ENCODE measurements at places on chromosomes 5 and 9.
A peak's percentile ranks its signal among the peaks of the same experiment; 100 is the strongest.

DNA sequence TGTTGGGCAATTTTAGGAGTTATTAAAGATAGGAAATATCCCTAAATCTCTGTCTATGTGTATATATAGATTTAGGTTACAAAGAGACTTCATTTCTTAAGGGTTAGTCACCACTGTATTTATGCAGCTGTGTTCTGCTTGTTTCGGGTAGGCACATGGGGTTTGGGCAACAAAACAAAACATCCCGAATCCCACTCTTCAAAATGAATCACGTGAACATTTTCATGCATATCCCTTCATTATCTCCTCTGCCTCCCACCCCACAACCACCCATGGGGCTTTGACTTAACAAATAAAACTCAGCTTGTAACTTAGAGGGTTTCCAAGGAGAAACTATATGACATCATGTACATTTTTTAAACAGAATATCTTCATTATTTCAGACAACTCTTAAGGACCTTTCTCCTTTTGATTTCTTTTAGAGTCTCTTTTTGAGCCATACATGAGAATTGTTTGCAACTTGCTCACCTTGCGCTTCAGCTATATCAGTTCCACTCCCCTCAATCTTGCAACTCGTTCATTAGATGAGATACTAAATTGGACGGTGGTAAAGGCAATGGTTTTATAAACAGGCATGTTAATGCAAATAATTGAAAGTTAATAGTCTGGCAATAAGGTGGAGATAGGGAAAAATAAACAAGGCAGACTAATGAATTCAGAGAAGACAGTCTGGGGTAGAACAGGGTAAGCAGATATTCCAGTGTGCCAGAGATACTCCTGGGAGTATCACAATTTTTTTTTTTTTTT lies 136.7 kb downstream of the CD180 start:
- no peak for DNase-seq

DNA sequence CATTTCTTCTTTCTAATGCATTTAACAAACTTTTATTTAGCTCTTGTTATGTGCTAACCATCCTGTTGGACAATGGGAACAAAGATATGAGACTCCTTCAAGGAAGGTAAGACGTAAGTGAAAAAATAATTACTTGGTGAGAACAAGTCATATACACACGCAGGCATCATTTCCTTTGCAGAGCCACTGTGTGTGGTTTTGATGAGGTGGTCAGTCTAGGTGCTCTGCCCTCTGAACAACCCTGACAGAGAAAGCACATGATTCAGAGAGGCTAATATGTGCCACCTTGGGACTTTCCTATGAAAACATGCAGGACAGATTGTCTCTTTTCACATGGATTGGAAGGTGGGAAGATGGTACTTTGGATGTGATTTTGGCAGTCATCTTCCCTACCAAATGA lies 1162.5 kb upstream of the DMAC1 start:
- no peak for DNase-seq

GRCh38 chr9:20707708-20708107 lies 23.6 kb downstream of the FOCAD start:
- no peak for DNase-seq

DNA sequence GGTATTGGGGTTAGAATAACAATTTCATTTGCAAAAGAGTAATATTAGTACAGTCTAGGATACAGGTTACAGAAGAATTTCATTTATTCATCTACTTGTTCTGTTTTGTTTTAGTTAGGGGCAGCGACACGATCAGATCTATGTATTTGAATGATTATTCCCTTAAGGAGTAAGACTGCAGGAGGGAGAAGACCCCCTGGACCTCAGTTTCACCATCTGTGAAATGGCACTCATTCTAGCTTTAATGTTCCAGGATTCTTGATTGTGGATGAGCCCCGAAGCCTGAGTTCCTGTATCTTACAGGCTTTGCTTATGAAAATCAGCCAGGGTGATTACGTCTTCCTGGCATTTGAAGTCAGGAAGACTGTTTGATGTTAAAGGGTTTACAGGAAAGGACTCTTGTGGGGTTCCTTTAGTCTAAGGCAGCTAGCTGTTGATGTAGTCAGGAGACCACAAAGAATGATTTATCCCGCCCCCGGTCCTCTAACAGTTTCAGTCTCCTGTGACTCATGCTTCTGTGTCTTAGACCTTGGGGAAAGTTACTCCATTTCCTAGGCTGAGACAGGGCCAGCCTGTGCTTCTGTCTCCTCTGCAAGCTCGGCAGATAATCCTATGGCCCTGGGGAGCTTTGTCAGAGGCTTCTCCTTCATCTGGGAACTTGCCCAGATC lies 11.5 kb downstream of the SMIM3 start:
- peak; percentile 53 for DNase-seq

GRCh38 chr5:152593388-152593787 lies 188.3 kb upstream of the NMUR2 start:
- DNase-seq, result no peak

GRCh38 chr5:166561759-166562158 lies 1729.7 kb upstream of the WWC1 start:
- DNase-seq, result no peak

- DNase-seq, result no peak
Observed at GRCh38 chr5:178304761-178305645, 72.4 kb upstream of the PHYKPL start.

GRCh38 chr9:98287384-98287783 lies 31.9 kb upstream of the TBC1D2 start:
- DNase-seq, result no peak

GRCh38 chr9:124274738-124275137 lies 17.0 kb downstream of the NEK6 start:
- DNase-seq, result no peak

- no peak for DNase-seq
Observed at GRCh38 chr9:91160599-91161464, 200.9 kb downstream of the AUH start.

DNA sequence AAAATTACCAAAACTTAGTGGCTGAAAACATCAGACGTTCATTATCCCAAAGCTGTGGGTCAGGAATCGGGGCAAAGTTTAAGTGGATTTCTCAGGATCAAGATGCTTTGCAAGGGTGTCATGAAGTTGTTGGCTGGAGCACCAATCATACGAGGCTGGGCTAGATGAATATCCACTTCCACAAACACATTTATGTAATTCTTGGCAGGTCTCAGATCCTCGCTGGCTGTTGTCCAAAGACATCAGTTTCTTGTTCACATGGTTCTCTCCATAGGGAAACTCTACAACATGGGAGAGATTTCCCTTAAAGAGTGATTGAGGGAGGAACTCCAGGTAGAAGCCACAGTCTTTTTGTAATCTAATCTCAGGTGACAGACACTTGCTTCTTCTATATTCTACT lies 20.2 kb upstream of the CCDC192 start:
- no peak for DNase-seq

- no peak for DNase-seq
Observed at GRCh38 chr5:148858547-148858946, 32.1 kb downstream of the ADRB2 start.

DNA sequence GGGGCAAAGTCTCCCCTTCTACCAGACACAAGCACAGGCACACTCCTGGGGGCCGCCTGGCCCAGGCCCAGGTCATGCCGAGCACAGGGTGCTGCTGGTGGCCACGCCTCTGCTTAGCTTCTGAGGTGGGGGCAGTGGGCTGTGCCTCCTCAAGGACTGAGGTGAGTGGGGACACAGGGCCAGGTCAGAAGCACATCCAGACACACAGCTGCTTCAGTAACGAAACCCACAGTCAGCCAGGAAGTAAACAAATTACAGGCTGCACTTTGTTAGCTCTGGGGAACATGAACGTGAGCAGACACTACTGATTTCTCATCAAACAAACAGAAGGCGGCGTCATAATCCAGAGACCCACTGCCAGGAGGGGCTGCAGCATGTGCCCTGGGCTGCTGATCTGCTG lies 192.4 kb downstream of the HSPA4 start:
- DNase-seq, result no peak

DNA sequence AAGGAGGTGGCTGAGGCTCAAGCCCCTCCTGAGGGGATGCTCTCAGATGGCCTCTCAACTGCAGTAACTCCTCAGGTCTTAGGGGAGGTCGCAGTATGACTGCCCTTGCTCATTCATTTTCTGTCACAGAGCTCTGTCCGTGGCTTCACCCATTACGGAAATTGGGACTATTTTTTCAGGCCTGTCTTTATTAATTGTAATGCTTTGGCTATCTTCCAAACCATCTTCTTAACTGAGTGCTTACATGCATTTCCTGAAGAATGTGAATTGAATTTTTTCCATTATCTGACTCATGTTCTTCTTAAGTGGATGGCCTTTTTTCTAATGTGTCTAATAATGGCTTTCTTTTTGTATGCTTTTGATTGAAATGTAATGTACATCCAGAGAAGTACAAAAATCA lies 36.4 kb upstream of the SV2C start:
- DNase-seq, result no peak

- no peak for DNase-seq
Observed at GRCh38 chr9:20447291-20447690, 175.0 kb downstream of the MLLT3 start.

DNA sequence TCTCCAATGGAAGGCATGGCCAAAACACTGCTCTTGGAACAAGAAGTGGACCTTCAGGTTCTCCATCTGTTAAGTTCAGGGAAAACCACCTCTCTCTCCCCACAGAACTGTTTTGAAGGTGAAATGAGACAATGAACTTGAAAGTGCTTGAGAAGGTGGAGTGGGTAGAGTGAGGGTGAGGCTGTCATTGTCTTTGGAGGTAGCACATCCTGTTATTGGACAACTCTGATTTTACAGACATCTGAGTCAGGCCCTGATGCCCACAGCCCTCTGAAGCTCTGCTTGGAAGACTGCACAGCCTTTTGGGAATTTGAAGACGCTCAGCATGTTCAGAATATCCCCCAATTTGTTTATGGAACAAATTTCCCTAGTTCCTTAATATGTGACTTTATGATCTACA lies 27.6 kb upstream of the TEX48 start:
- DNase-seq, result no peak

- no peak for DNase-seq
Observed at GRCh38 chr5:168317521-168318147, 26.2 kb downstream of the WWC1 start.

DNA sequence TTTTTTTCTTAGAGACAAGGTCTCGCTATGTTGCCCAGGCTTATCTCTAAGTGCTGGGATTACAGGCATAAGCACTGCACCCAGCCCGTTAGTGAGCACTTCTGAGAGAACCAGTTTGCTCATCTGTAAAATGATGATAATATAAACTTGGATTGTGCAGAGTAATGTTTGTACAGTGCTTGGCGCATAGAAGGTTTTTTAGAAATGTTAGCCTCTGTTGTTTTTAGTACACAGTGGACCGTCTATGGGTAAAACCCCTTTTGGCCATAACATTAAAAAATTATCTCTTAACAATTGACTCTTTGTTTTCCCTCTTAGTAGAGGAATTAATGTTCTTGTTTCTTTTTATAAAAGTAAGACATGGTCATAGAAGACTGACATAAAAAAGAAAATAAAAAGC lies 202.1 kb downstream of the PCSK5 start:
- DNase-seq, result no peak

GRCh38 chr5:57986761-57987341 lies 473.0 kb downstream of the PLK2 start:
- no peak for DNase-seq

DNA sequence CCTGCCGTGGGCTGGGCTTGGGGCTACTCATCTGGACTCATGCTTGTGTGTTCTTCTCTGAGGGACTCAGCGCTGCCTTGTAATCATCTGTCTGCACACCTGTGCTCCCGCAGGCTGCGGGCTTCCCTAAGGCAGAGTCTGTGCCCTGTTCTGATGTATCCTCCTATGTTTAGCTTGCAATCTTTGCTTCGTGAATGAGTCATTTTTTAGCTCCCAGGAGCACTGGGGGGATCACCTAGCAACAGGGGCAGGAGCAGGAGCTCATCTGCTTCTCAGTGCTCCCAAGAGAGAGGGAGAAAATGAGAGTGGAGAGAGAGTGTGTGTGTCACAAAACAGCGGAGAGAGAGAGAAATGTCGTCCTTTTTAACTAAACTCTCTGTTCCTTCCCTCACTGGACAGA lies 202.4 kb upstream of the ZNF618 start:
- no peak for DNase-seq

- DNase-seq, result no peak
Observed at GRCh38 chr9:132488626-132489025, 78.6 kb downstream of the CFAP77 start.

GRCh38 chr9:96031366-96031824 lies 155.9 kb downstream of the ERCC6L2 start:
- no peak for DNase-seq

- DNase-seq, result no peak
Observed at GRCh38 chr5:170067152-170067551, 38.5 kb upstream of the FOXI1 start.

DNA sequence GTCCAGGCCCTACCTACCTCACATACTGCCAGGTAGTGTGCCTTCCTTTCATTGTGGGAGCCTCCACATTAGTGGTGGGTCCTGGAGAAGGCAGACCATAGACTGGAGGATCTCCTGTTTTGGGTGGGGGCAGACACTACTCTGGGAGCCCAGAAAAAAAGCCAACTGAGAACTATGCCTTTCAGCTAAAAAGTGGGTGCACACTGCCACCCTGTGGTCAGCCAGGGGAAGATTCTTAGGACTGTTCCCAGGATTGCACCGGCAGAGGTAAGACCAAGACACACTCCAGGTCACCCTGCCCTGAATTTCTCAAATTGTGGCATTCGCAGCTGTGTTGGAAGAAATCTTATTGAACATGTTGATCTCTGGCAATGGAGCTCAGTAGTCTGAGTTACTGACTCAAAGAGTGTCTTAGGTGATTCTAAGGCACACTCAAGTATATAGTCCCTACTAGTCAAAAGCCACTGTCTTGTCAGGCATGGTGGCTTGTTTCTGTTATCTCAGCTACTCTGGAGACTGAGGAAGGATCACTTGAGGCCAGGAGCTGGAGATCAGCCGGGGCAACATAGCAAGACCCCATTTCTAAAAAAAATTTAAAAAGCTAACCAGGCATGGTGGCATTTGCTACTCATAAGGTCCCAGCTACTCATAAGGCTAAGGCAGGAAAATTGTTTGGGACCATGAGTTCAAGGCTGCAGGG lies 3.6 kb downstream of the SIGMAR1 start:
- peak; percentile 52 for DNase-seq

- DNase-seq, result no peak
Observed at GRCh38 chr5:151348789-151349188, 1.4 kb upstream of the SLC36A2 start.

DNA sequence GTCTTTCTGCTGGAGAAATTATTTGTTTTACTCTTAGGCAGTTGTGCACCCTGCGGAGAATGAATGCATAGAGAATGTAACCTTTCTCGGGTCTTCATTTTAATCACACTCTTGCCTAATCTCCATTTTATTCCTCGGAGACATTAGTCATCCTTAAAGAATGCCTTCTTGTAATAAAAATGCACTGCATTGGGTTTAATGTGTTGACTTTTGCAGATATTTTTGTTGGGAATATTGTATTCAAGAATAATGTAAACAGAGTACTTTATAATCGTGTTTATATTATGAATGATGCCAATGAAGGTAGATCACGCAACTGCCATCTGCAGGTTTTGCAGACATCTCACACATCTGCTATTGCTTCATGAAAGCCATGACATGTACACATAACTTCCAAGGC lies 1093.9 kb upstream of the CDH6 start:
- DNase-seq, result no peak

GRCh38 chr5:138641547-138642298 lies 66.5 kb upstream of the HSPA9 start:
- peak; percentile 35 for DNase-seq
